HFFc6 (cell line): ENCODE measurements at places on chromosomes 11 and 22.

DNA sequence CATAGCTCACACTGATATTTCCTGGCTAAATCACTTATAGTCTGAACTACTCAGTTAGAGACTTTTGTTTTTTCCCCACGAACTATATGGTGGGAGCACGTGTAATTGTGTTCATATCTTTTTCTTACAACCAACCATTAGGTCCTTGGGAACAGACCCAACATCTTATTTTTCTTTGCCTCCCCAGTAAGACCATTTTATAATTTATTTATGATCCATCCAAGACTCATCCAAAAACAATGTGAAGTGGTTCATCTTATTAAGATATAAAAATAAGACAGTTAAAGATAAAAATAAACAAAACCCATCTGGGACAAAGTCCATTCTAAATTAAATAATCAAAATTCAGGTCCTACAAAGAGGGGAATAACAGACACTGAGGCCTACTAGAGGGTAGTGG, 90.8 kb downstream of the FAM168A start:
- DNase-seq = peak; percentile 19

- DNase-seq = no peak
Observed at GRCh38 chr11:72591785-72592502, 82.3 kb downstream of the PDE2A start.

DNA sequence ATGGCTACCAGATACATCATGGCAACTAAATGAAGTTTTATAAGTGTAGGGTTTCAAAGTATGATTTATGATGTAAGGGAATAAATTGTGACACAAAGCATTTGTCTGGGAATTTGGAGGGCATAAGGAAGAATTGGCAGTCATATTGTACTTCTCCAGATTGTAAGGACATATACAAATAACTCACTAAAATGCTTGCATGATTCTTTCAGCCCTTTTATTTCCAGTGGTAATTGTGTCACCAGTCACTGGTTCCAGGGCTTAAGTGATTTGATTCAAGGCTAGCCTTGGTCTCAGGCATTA, 299.4 kb upstream of the ANO5 start:
- DNase-seq = no peak

DNA sequence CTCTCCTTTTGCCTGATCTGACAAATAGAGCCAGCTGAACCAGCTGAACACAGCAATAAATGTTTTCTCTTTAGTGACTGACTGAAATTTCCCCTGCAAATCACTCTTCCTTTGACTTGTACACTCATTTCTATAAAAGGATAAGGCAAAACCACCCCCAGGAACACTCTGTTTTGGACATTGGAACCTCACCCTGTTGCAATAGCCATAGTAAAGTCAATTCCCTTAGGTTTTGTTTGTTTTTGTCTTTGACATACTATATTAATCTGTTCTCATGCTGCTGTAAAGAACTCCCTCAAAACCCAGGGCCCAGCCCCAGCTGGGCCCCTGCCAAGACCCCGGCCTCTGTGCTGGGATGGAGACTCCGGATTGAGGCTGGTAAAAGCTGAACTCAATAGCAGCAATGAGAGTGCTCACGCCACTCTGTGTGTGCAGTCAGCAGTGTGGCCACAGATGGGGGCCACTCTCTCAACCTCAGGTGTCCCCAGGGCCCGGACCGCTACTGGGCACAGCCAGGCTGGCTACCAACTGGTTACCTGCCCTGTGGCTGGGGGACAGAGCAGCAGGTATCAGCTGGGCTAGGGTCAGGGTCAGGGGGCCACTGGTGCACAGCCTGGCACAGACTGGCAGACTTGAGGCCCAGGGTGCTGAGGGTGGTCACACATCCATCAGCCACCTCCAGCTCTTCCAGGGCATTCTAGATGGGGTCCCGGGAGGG, 597.4 kb downstream of the LUZP2 start:
- DNase-seq = no peak

- no peak for DNase-seq
Observed at GRCh38 chr11:14687456-14687855, 43.9 kb downstream of the PDE3B start.

DNA sequence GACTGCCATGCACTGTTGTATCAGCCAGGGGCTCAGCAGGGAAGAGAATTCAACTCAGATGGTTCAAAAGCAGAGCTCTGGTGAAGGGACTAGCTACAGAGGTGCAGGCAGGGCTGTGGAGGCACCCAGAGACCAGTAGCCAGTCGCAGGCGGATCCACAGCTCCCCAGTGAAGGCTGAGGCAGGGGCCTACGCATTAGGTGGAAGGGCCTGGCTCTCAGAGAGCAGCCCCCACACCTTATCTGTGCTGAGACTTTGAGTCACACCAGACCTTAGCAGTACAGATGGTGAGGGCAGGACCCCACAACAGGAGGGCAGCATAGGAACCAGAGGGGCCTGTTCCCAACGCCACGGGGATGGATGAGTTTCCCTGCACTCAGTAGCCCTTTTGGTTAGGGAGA, 189.6 kb downstream of the DSCAML1 start:
- DNase-seq = no peak

DNA sequence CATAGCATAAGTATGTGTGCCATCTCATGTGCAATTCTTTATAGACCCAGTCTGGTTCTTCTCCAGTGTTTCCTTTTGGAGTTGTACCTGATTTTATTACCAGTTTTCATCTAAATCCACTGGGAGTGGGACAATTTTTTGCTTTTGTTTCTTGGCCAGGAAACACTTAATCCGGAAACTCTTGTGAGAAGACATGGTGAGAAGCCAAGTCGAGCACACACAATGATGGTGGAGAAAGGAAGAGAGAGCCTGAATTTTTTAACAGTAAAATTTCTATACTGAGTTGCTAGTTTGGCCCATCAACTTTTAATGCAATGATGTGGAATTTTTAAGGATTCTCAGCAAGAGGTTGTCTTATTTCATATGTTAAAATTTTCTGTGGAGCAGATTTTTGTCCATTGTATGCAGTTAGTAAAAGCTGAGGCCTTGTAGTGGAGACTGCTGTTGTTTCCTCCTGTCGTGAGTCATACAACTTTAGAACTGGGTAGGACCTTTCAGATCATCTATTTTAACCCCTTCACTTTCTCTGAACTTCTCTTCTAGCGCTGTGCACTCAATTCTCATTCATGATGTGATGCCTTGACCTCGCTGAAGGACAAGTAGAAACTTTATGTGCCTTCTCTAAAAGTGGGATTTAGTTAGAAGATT, 17.1 kb downstream of the FAR1 start:
- DNase-seq = no peak

DNA sequence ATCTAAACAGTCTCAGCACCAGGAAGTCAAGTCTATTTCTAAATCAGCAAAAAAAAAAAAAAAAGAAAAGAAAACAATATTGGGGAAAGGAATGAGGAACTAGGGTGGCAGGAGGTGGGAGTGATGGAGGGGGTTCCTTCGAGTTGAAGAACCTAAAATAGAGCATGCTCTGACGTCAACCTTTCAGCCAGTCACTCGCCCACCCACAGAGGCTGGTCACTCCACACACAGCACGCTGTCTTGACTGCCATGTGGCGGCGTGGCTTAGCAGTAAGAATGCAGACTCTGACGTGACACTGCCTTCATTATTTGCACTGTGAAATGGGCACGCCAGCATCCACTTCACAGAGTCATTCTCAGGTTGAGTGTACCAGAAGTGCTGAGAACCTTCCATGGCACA, 48.3 kb downstream of the LARGE1 start:
- DNase-seq = no peak
